ENCODE measurements at places on chromosomes 7 and 10. TPM values are rescaled to one million over a fixed set of nuclear protein-coding genes. Genes with fewer than 3 reads are reported as not detected.

EZH2 gene
- total RNA-seq = 70.6 TPM

UTF1 gene
- not detected for total RNA-seq

CPA5 gene
- total RNA-seq = not detected

NOS3 gene
- total RNA-seq = 1.2 TPM

LIPK gene
- not detected for total RNA-seq

NPFFR1 gene
- total RNA-seq = 0.02 TPM

KCNIP2 gene
- total RNA-seq = 6.8 TPM

HTR5A gene
- total RNA-seq = not detected

ABCB1 gene
- total RNA-seq = 11.1 TPM

KCNMA1 gene
- 2.8 TPM for total RNA-seq

ASB10 gene
- not detected for total RNA-seq

Data from natural killer cell treated with Interleukin-12 subunit alpha and Interleukin-12 subunit beta and Interleukin-15 and Interleukin-18, amount 100 ng/mL, for 72 hours (primary cell).